ENCODE measurements at places on chromosomes 6 and 20.

- no peak for DNase-seq
Measured at GRCh38 chr6:137361701-137362100, 132.5 kb downstream of the OLIG3 start.

GRCh38 chr20:5349448-5349847, 32.7 kb upstream of the PROKR2 start:
- no peak for DNase-seq

DNA sequence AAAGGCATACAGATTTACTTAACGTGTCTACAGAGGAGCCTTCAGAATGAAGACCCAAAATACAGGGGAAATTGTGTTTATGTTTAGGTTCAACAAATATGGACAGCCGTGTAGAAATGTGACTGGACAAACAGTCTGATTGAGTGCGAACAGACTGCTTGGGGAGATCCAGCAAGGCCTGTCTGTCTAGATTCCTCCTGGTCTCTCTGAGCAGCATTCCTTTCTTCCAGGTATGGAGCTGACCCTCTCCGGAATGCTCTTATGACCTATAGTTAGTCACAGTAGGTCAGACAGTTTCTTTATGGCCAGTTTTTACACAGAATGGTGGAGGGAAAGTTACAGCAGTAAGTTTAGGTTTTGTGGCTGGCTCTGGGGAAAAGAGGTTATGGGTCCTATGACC, 9.0 kb downstream of the RIN2 start:
- no peak for DNase-seq

GRCh38 chr6:159194421-159194820, 25.2 kb downstream of the FNDC1 start:
- DNase-seq = no peak

DNA sequence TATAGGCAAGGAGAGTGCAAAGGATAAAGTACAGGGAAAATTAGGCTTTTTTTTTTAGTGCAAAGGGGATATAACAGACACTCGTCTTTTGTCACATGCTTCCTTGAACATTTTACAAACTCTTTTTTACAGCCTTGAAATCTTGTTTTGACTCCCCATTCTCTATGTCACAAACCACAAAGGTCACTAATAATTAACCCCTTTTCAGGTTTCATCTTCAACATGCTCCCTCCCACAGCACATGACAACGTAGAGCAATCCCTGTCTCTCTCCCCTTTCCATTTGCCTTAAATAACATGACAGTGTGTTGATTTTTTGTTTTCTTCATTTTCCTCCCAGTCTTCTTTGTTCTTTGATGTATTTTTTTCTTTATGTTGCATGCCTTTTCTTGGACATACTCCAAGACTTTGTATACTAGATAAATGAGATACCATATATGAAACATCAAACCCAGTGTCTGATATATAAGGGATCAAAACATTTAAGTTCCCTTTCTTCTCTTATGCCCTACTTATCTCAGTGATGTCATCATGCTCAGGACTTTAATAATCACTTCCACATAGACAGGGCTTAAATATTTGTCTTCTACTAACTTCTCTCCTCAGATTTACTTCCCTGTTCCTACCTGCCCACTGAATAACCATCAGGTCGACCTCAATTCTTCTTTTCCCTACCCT, 378.7 kb upstream of the HSF2 start:
- DNase-seq = no peak

GRCh38 chr20:6277661-6278240, 154.9 kb upstream of the FERMT1 start:
- no peak for DNase-seq

DNA sequence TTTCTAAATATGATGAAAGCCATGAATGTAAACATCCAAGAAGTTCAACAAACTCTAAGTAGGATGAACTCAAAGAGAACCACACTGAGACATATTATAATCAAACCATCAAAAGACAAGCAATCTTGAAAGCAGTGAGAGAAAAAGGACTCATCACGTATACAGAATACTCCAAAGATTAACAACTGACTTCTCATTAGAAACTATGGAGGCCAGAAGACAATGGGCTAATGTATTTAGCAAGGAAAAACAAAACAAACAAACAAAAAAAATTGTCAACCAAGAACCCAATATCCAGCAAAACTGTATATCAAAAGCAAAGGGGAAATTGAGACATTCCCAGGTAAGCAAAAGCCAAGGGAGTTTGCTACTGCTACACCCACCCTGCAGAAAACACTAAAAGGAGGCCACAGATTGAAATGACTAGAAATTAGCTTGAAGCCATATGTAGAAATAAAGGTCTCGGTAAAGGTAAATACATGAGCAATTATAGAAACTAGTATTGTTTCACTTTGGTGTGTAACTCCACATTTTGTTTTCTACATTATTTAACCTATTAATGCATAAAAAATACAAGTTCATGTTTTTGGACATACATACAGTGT, 301.1 kb upstream of the QKI start:
- no peak for DNase-seq

- no peak for DNase-seq
Measured at GRCh38 chr6:136753624-136754023, 38.7 kb downstream of the MAP3K5 start.

Measured in NCI-H187 treated with DMSO at 0.1 percent for 48 hours (cell line).